ENCODE measurements at places on chromosomes 16 and 17. TPM values are rescaled to one million over a fixed set of nuclear protein-coding genes. Genes with fewer than 3 reads are reported as not detected.
A peak's percentile ranks its signal among the peaks of the same experiment; 100 is the strongest.

CXCL16 gene
- 27.5 TPM for total RNA-seq

GRCh38 chr16:79971237-79971572 is 370.7 kb upstream of the MAF start:
- no peak for DNase-seq

DNA sequence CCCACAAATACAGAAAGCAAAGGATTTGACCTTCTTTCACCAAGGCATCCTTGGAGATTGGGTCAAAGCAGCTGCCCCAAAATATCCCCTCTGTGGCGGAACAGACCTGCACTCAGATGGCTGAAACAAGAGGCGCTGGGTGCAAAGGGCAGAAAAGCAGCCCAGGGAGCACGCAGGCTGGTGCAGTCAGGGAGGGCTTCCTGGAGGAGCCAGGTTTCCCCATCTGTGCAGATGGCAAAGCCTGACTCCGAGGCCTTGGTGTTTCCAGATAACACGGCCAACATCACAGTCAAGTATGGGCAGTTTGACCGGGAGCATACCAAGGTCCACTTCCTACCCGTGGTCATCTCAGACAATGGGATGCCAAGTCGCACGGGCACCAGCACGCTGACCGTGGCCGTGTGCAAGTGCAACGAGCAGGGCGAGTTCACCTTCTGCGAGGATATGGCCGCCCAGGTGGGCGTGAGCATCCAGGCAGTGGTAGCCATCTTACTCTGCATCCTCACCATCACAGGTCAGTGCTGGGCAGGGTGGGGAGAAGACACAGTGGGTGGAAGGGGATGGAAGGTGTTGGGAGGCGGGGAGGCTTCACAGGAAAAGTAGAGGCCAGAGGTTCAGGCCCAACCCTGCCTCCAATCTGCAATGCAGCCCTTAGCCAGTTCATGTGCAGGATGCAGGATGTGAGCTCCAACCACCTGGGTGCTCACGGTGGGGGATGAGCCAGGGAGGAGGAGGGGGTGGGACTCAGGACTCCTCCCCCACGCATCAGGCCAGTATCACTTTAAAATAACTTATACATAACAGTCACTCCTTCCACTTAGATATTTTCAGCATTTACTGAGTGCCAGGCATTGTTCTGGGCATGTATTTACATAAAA is 26.4 kb upstream of the BEAN1 start:
- no peak for DNase-seq

DNA sequence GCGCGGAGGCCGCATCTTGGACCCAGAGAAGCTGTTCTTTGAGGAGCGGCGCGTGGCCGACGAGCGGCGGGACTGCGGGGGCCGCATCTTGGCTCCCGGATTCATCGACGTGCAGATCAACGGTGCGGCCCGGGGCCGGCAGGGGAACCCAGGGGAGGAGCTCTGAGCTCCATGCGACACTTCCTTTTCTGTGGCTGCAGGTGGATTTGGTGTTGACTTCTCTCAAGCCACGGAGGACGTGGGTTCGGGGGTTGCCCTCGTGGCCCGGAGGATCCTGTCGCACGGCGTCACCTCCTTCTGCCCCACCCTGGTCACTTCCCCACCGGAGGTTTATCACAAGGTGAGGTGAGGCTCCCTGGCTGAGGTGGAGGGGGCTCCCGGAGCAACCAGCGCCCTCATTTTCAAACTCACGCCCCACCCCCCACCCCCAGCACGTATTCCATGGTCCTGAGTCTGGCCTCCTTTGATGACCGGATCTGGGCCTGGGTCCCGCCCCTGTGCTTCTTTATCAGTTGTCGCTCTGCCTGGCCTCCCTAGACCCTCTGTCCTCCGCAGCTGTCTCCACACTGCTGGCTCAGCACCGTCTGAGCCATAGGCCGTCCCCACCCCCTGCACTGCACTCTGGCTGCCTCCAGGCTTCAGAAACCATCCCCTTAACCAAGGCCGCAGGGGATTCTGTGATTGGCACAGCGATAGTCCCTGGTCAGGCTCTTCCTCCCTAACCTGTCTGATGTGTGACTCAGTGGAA is 787 bp downstream of the AMDHD2 start:
- DNase-seq = peak; percentile 33

DNA sequence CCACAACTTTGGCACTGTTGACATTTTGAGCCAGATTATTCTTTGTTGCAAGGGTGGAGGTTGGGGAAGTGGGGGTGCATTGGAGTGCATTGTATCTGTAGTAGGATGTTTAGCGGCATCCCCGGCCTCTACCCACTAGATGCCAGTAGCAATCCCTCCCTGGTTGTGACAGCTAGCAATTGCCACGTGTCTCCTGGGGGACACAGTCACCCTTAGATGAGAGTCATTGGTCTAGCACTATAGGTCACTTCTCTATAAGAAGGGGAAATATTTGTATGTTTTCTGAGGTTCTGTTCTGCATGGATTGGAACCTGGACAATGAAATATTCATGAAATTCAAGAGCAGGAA is 32.4 kb downstream of the MSI2 start:
- no peak for DNase-seq
